ENCODE measurements at places on chromosomes 3 and 15.

- peak; percentile 80 for DNase-seq
These were observed 42.7 kb upstream of the PRICKLE2 start for GRCh38 chr3:64267721-64268604.

DNA sequence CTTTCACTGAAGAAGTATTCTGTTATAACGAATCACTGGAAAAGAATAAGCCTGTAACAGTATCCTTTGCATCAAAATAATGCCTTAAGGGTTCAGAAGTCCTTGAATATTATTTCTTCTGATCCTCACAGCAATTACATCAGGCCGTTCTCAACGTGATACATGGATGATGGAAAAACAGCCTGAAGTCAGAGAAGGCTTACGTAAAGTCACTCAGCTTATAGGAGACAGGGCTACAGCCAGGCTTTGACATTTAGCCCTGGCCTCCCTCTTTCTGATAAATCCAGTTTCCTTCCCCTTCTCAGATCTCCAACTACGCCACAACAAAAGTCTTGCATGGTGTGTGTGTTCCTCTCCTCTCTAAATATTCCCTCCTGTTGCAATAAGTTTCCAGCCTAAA lies 131.9 kb downstream of the ANO10 start:
- DNase-seq = no peak

DNA sequence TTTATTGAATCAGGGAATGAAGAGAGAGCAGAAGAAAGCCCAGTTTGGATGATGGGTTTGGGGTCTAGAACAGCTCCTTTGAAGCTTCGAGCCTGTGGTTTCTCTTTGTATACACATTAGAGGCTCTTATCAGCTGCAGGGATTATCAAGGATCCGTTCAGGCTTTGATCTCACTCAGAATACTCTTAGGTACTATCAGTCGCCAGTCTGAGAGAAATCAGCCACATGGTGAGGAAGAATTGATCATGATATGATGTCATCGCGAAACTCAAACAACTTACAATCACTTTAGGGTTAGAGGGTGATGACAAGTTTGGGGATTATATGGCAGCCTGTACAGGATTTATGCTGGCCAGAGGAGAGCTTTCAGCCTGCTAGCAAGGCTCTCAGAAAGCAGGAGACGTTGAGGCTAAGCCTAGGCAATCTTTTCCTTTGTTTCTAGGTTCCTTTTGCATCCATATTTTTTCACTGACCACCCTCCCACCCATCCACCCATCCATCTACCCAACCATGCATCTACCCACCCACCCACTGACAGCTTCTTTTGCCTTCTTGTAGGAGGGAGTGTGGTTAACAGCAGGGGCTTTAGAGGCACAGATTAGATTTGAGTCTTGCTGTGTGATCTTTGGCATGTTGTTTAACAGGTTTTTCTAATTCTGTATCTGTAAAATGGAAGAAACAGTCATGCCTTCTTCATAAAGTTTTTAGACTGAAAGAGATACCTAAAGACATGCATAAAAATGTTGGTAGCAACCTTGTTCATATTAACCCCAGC lies 330.4 kb upstream of the LRRFIP2 start:
- DNase-seq = no peak

DNA sequence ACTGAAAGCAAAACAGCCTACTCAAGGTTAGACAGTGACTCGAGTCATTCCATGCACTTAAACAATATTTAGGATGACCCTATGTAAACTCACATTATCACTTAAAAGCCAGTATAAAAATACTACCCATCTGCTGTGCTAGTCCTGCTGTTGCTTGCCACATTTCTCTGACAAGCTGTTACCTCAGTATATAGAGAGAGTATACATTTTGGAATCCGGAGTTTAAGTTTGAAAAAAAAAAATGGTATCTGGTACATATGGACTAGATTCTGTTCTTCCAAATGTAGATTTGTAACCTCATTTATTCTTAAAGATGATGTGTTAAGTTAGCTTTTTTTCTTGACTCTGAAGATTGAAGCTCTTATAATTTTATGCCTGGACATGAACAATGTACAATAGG lies 503.8 kb upstream of the TPRG1 start:
- DNase-seq = no peak

DNA sequence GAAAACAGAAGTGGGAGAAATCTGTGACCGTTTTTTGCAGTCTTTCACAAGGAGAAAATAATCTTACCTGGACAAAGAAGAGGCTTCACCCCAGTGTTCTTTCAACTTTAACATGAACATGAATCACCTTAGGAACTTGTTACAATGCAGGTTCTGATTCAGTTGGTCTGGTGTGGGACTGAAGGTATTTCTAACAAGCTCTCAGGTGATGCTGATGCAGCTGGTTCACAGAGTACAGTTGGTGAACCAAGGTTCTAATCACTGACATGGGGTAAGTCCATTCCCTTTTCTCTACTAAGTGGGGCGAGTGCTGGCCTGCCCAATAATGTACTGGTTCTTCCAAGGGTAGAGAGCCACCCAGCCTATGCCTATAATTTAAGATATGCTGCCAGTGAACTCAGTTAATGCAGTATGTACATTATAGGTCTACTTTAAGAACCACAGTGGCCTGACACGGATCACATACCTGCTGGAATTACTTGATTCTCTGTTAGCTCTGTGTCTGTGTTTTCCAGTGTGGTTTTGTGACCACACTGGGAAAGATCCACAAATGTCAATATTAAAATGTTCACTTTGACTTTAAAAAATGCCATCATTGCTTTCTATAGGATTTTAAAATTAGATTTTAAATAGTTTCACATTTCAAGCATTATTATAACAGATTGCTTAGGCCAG lies 304.1 kb downstream of the ZNF621 start:
- DNase-seq = no peak

DNA sequence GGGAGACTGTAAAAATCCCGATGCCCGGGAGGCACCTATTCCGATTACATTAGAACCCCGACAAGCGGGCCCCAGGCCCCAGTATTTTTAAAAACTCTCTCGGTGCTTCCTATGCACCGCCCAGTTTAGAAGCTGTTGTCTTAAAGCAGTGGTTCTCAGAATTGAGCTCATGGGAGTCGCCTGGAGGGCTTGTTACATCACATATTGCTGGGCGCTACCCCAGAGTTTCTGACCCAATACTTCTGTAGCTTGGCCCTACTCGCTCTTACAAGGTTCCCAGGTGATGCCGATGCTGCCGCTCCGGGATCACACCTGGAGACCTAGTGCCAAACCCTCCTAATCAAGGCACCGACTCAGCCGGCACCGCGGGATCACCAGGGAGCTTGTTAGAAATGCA lies 35.2 kb downstream of the CPN2 start:
- DNase-seq = no peak

Measured in adrenal gland (tissue), 19 donors.